H1 (cell line): ENCODE measurements at places on chromosomes 6 and 20.

- DNase-seq: no peak
These were observed 37.9 kb upstream of the BCAS1 start for GRCh38 chr20:54108326-54108642.

GRCh38 chr6:103198386-103198785, 1661.3 kb downstream of the HACE1 start:
- DNase-seq: no peak

DNA sequence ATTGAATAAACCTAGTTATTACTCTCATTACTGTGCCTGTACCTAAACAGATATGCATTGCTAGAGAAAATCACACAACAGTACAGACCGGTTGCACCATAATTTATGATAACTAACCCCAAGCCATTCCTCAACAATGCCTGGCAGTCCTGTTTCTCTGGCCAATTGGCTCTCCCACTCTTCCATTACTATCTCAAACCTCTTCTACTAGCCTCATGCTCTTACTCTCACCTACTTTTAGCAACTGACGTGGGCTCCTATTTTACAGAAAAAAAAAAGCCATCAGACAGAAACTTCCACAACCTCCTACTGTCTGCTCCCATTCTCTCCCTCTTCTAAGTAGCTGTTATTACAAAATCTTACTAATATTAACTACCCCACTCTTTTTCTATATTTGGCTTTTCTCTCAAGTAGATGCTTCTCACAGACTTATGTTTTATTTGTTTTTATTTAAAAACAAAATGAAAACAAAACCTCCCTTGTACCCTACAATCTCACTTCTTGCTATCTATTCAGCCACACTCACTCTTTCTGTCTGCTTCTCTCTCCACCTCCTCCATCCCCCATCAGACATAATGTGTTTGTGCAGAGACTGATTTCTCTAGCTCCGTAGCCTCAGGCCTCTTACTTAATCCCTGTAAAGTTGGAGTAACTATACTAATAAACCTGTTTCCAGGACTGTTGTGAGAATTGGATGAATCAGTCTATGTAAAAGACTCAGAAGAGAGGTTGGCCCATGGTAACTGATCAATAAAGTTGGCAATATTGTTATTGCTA, 9.1 kb downstream of the GOPC start:
- no peak for DNase-seq

- no peak for DNase-seq
These were observed 140.8 kb upstream of the RIMS1 start for GRCh38 chr6:71745525-71745924.

- no peak for DNase-seq
These were observed 31.5 kb downstream of the SLC16A10 start for GRCh38 chr6:111118826-111119225.

- no peak for DNase-seq
These were observed 83.1 kb downstream of the TRMT11 start for GRCh38 chr6:126069449-126069848.

DNA sequence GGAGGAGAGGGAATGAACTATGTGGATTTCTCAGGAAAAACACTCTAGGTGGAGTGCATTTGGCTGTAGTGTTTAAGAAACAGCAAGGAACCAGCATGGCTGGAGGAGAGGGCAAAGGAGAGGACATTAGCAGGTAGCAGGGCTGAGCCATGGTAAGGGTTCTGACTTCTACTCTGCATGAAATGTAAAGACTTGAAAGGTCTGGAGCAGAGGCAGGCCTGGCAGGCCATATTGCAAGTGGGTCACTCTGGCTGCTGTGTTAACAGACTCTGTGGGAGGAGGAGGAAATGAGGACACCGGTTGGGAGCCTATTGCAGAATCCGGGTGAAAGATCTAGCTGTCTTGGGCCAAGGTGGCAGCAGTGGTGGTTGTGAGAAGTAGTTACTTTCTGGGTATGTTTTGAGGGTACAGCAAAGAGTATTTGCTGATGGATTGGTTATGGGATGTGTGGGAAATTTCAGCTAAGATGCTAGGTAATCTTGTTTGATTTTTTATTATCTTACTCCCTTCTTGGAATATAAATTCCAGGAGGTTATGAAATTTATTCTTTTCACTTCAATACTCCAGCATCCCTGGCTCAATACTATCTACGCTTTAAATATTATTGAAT, 115.9 kb upstream of the BCLAF1 start:
- no peak for DNase-seq

DNA sequence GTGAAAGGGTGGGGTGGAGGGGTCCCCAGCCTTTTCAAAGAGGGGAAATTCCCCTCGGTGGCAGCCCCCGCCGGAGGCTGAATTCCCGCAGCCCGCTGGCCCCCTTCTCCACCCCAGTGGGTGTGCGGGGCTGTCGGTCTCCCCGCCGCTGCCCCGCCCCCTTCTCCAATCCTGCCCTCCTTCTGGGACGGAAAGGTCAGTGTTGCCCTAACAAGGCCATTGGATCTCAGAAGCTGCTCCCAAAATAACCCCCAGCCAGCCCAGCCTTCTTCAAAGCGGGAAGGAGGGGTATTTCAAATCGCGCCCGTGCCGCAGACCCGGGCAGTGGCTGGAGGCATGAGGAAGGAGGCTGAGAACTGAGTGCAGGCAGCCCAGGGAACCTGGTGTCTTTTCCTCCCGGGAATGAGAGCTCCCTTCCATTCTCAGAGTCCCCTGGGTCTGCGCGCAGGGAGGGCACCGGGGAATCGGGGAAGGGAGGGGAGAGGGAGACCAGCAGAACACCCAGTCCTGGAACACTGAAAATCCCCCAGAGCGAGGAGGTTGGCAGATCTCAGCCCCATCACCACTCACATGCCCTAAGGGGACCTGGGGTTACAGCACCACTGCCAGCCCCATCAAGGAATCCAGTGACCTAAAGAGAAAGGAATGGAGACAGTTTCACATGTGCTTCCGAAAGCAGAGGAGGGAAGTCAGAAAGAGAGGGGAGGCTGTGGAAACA, at the start of gene JPH2:
Gene JPH2, minus strand, starts transcription at position 135 of the 718 bp plus-strand sequence. CDS start 483 bp downstream, outside the sequence.
- no peak for DNase-seq

- no peak for DNase-seq
These were observed 105.2 kb upstream of the BMP2 start for GRCh38 chr20:6662309-6662708.

- DNase-seq: no peak
These were observed 2.6 kb downstream of the SLCO4A1 start for GRCh38 chr20:62644802-62645496.

DNA sequence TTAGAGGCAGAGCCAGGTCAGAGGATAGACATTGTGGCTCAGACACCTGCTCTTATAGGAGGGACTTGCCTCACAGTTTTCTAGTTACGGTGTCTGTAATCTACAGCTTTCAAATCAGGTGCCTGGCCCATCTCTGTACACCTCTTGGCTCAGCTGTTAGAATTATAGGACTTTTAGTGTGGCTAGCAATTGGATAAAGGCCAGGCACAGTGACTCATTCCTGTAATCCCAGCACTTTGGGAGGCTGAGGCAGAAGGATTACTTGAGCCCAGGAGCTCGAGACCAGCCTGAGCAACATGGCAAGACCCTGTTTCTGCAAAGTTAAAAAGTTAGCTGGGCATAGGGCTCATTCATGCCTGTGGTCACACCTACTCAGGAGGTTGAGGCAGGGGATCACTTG, 20.0 kb downstream of the BRPF3 start:
- DNase-seq: no peak

DNA sequence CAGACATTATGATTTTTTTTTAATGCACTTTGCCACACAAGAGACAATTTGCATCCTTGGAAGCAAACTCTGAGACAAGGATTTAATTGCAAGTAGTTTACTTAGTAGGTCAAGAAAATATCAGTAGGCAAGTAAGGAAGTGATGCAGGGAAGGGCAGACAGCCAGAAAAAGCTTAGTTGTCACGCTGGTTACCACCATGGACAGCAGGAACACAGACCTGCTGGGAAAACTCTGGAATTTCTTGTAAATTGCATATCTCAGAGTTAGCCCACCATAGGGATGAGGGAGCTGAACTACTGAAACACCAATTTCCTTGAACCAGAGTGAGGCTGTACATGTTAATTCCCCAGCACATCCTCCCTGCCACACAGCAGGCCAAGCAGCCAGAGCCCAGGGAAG, 92.7 kb downstream of the L3MBTL3 start:
- no peak for DNase-seq

DNA sequence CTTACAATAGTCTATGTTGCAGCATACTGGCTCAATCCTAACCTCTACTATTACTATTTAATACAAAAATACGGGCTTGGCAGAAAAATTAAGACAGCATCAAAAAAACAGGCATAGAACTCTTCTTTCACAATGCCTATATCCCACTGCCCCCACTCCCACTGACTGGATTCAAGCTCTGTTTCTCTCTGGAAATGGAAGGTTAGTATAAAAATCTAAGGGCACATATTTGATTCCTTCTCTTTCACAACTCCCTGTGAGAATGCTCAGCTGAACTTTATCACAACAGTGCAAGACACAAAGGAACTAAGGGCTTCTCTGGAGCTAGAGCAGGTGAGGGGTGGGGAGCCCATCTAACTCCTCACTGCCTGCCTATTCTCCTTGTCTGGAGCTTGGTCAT, 258.4 kb upstream of the FAM83B start:
- no peak for DNase-seq

- DNase-seq: no peak
These were observed 4.9 kb upstream of the EEF1A1 start for GRCh38 chr6:73525546-73526330.

- no peak for DNase-seq
These were observed 43.6 kb downstream of the ZNF831 start for GRCh38 chr20:59207235-59207634.

DNA sequence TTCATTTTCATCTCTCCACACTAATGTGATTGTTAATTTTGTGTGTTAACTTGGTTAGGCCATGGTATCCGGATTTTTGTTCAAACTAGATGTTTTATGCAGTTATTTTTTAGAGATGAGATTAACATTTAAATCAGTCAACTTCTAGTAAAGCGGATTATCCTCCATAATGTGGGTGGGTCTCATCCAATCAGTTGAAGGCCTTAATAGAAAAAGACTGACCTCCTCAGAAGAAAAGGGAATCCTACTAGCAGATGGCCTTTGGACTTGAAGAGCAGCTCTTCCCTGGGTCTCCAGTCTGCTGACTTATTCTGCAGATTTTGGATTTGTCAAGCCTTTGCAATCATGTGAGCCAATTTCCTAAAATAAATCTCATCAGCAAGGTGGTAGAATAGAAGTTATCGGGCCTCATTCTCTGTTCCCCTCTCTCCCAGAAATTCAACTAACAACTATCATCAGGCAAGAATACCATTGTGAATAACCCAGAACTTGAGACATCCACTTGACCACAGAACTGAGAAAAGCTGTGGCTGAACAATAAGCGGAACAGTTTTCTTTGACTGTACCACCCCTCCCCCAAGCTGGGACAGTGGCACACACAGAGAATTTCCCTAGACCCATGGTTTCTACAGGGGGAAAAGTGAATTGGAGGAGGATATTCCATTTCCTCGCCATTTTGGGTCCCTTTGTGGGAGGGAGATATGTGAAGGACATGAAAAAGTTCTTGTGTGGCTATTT, 323.0 kb downstream of the UTRN start:
- no peak for DNase-seq

- DNase-seq: no peak
These were observed 12.7 kb upstream of the SIRT5 start for GRCh38 chr6:13561624-13562267.

DNA sequence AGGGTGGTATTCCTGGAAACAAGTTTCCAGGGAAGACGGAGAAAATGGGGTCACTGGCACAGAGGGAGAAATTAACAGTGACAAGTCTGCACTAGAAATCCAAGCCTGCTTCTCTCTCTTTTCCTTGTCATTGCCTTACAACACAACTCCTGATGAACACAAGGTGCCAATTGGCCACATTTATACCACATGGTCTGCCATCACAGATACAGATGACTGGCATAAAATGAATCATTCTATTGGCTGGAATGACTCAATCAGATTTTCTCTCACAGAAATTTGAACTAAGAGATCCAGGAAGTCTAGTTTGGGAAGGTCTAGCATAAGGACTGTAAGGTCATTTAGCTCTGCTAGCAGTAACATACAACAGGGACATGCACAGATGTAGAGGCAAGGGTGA, 190.3 kb downstream of the LINC00237 start:
- no peak for DNase-seq

- no peak for DNase-seq
These were observed 7.2 kb downstream of the THBS2 start for GRCh38 chr6:169246445-169246844.

GRCh38 chr6:45001663-45002062, 326.5 kb upstream of the RUNX2 start:
- no peak for DNase-seq

GRCh38 chr6:44561832-44562665, 174.5 kb downstream of the CDC5L start:
- DNase-seq: no peak

DNA sequence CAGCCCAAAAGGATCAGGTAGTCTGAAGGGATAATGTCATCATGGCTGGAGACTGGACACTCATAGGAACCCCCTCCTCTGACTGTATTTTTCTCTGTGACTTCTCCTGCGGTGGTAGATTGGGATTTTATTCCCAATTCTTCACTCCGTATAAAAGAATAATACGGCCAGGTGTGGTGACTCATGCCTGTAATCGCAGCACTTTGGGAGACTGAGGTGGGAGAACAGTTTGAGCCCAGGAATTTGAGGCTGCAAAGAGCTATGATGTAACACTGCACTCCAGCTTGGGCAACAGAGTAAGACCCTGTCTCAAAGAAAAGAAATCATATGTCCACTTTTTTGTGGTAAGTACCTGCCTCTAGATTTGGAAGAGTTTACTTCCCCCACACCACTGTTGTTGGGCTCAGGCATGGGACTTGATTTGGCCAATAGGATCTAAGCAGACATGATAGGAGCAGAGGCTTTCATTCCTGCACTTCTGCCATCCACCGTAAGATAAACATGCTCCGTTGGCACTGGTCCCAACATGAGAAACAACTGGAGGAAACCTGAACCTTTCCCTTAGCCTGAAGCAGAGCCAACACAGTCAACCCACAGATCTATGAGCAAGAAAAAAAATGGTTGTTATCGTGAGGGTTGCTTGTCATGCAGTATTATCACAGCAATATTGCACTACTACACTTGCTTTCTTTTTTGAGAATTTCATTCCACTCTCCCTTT, 82.0 kb downstream of the JPH2 start:
- no peak for DNase-seq

DNA sequence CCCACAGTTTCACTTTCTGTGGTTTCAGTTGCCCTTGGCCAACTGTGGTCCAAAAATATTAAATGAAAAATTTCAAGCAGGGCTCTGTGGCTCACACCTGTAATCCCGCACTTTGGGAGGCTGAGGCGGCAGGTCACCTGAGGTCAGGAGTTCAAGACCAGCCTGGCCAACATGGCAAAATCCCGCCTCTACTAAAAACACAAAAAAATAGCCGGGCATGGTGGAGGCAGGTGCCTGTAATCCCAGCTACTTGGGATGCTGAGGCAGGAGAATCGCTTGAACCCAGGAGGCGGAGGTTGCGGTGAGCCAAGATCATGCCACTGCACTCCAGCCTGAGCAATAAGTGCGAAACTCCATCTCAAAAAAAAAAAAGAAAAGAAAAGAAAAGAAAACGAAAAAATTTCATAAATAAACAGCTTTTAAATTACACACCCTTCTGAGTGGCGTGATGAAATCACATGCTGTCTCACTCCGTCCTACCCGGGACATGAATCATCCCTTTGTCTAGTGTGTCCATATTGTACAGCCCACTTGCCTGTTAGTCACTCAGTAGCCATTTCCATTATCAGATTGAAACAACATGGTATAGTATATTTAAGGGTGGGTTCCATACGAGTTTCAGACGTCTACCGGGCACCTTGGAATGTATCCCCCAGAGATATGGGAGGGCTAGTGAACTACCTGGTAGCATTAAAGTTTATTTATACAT, 11.7 kb downstream of the PTPRK start:
- DNase-seq: no peak
